NCI-H146 (cell line): ENCODE measurements at places on chromosomes 2 and 18.

GRCh38 chr2:146678516-146678915 lies 1166.3 kb upstream of the ACVR2A start:
- peak; percentile 44 for DNase-seq

DNA sequence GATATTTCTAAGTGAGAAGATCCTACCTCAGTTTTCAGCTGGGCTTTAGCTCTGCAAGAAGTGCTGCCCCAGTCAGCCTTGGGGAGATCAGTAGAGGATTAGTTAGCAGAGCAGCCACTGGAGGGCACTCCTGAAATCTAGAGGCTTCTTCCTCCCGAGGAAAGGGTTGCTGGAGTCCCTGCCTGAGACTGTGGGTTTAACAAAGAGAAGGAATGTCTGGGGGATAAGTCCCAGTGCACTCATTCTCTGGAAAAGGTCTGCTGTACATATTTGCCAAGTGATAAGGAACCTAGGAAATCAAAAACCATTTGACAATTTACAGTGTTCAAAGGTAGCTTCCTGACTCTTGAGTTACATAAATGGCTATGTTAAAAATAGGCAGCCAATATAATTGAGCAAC lies 207.2 kb downstream of the SLC8A1 start:
- peak; percentile 76 for DNase-seq

GRCh38 chr2:25606892-25607291 lies 66.5 kb downstream of the DTNB start:
- peak; percentile 25 for DNase-seq

- DNase-seq: no peak
Measured at GRCh38 chr2:45497355-45497754, 113.7 kb downstream of the SRBD1 start.

- no peak for DNase-seq
Measured at GRCh38 chr2:136322428-136322827, 204.5 kb upstream of the CXCR4 start.

DNA sequence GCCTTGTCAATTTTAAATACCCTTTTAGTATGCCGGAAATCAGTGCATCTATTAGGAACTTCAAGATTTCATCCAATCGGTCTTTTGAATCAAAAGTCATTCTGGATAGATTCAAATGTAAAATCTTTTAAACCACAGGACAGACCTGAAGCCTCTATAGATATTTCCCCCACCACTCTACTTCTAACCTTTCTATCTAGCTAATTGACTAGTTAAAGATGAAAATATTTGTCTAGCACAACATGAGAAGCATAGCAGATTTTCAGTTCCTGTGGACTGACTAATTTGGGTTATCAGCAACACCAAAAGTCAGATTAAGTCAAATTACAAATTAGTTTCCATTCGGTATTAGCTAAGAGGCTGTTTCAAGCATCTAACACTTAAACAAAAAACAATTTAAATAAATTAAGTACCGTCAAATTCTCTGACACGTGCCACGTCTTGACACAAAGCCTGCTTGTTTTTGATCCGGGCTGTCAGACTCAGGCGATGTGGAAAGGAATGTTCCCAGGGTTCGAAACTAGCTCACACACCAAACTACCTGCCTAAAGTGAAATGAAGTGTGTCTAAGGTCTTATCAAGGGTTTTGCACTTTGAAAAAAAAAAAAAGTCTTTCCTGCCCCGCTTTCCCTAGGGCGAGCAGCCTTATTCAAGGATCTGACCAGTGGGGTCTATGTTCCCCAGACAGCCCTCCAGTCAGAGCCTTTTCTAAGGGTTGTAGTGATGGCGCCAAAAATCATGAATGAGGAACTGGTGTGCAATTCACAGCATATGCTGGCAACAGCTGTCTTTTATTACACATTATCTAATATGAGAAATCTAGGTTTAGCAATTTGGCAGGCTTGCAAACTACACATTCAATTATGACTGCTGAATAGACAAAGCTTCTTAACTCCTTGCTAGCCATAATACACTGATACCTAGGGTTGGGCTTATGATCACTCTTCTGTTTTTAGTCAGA lies 4.7 kb downstream of the CYTIP start:
- DNase-seq: no peak

DNA sequence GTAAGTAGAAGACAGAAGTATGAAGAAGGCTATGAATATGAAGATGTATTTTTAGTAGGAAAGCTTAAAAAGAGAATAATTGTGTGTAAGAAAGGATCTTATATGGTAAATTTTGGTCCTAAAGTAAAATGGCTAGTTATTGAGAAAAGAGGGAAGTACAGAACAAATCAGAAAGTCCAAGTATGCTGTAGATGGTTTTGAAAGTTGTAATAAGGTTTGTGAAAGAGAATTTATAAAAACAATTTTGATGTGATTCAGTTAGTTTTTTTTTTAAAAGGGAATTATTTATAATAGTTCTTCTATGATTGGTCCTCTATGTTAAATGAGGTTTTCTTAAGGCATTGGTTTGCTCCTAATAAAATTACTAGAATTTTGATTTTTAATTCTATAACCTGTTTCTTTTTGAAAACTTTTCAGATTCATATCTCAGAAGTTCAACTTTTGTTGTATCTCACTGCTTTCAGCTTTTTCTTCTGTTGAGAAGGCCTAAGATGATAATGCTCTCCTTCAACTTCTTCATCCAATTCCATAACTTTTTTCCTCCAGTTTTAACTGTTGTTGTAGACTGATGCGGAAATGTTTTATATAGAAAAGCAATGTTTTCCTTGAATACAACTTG lies 322.7 kb downstream of the NOL4 start:
- no peak for DNase-seq

GRCh38 chr18:69205925-69206324 lies 194.8 kb upstream of the DOK6 start:
- DNase-seq: no peak

GRCh38 chr2:45897842-45898241 lies 246.4 kb downstream of the PRKCE start:
- no peak for DNase-seq

GRCh38 chr18:48339692-48340091 lies 69.5 kb downstream of the ZBTB7C start:
- no peak for DNase-seq

GRCh38 chr2:216113572-216113971 lies 4.4 kb downstream of the XRCC5 start:
- DNase-seq: no peak

GRCh38 chr2:145649061-145649460 lies 1129.1 kb upstream of the ZEB2 start:
- no peak for DNase-seq

DNA sequence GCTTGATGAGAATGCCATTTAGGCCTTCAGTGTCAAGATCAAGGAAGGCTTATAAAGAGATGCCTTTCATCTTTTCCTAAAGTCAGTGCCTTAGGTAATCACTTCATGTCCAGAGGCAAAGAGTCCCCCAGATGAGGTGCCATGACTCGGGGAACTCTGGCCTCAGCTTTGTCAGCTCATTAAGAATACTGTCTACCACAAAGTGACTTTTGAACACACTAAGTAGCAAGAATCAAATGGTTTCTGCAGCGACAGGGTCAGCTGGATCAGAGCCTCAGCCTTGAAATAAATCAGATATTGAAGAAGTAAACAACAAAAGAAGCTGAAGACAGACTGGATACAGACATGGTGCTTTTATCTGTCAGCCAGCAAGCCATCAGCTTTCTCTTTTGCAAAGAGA lies 120.1 kb upstream of the SLC39A10 start:
- no peak for DNase-seq

DNA sequence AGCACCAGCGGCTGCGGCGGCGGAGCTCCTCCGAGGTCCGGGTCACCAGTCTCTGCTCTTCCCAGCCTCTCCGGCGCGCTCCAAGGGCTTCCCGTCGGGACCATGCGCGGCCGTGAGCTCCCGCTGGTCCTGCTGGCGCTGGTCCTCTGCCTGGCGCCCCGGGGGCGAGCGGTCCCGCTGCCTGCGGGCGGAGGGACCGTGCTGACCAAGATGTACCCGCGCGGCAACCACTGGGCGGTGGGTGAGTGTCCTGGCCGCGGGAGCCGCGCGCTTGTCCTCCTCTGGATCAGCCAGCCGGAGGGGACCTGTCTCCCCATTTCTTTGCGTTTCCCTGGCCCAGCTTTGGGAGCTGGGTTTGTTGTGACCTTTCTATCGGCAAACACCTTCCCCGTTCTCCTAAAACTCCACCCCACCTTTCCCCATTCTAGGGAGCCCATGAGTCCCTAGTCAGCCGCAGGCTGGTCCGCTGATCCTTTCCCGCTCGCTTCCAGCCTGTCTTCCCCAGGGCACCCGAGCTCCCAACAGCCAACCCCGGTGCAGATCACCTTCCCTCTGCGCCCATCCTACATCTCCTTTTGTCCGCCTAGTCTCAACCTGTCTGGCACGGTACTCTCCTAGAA lies 316 bp downstream of the GRP start:
- DNase-seq: peak; percentile 80

GRCh38 chr2:140316345-140316744 lies 1536.2 kb upstream of the NXPH2 start:
- no peak for DNase-seq

DNA sequence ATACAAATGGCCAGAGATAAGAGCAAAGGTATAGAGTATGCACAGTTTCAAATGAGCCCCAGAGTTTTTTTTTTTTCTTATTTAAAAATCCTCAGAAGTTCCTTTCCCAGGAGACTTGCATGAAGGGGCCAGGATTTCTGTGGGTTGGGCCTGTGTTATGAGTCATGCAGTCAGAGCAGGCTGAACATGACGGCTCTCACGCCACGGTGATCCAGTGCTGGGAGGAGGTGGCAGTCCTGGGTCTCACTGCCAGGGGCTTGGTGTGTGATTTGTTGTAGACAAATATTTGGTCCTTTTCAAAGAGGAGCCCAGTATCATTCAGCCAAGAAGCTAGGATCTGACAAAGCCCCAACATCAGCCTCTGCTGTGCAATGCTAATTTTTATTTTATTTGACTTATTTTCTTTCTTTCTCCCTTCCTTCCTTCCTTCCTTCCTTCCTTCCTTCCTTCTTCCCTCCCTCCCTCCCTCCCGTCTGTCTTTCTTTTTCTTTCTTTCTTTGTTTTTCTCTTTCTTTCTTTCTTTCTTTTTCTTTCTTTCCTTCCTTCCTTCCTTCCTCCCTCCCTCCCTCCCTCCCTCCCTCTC lies 10.4 kb upstream of the KCNE4 start:
- peak; percentile 62 for DNase-seq

- DNase-seq: no peak
Measured at GRCh38 chr2:129468879-129469278, 510.6 kb upstream of the RAB6C start.

DNA sequence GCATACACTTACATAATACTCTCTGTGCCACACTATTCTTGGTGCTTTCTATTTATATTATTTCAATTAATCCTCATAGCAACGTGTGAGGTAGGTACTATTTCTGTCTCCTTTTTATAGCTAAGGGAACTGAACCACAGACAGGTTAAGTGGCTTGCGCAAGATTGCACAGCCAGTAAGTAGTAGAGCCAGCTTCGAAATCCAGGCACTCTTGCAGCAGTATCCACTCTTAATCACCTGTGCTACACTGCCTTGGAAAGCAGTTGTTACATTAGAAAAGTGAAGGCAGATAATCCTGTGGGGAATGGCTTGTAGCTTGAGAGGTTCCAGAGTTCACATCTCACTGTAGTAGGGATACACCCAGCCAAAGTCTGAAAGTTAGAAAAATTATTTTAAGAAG lies 198.3 kb downstream of the LDLRAD4 start:
- no peak for DNase-seq

DNA sequence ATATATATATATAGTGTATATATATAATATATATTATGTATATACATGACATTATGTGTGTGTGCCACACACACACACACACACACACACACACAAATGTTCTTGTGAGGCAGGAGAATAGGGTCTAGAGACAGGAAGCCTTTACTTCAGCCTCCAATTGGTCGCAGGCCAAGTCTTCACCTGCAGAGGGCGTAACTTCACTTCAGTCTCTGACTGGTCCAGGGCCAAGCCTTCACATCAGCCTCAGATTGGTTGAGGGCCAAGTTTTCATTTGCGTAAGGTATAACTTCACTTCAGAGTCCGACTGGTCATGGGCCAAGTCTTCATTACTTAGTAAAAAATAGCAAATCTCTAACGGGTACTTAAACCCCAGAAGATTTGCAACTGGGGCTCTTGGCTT lies 13.2 kb upstream of the SS18 start:
- DNase-seq: no peak

GRCh38 chr2:206158563-206159345 lies 490 bp downstream of the NDUFS1 start:
- DNase-seq: peak; percentile 13

DNA sequence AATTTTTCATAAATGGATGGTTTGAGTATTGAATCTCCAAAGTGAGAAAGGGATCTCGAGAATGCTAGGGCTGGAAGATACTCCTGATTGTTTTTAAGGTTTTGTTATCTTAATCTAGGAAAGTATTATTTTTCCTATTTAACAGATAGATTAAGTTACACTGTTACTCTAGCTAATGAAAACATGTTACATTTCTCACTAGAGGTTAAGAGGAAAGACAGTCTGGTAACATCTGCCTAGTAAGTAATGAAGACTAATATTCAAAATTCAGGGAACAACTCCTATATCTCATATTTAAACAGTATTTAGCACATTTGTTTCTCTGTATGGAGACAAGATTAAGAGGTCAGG lies 2.0 kb downstream of the GALNT3 start:
- no peak for DNase-seq

DNA sequence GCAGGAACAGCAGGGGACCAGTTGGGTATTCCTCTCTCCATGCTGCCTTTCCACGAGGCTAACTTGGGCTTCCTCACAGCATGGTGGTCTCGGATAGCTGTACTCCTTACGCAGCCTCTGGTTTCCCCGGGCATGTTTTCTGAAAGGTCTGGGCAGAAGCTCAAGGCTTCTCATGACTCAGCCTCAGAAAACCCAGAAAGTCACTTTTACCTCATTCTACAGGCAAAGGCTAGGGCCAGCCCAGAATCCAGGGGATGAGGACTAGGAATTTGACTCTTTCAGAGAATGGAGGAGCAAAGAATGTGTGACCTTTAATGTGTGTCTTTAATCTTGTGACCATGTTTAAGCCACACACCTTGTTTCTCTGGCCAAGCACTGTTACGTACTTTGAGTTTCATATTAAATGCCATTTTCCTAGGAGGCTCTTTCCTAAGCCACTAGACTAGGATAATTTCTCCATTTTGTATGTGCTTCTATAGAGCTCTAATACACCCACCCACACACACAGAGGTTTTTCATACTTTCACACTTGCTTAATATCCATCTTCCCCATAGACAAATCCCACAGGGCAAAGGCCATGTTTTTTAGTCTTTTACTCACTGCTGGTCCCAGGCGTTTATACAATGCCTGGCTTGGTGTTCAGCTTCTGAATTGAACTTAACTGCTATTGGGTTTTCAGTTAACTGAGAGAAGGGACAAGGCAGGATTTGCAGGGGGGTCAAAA lies 77.3 kb downstream of the LONRF2 start:
- no peak for DNase-seq

GRCh38 chr2:151664520-151664919 lies 69.8 kb downstream of the NEB start:
- no peak for DNase-seq

- DNase-seq: no peak
Measured at GRCh38 chr2:33240178-33240577, 236.3 kb upstream of the RASGRP3 start.

GRCh38 chr2:28423856-28424605 lies 31.4 kb downstream of the FOSL2 start:
- no peak for DNase-seq
